Activated CD4-positive, alpha-beta memory T cell treated with anti-CD3 and anti-CD28 coated beads for 36 hours (primary cell): ENCODE measurements at places on chromosomes 11 and 22. TPM values are rescaled to one million over a fixed set of nuclear protein-coding genes. Genes with fewer than 3 reads are reported as not detected.
A peak's percentile ranks its signal among the peaks of the same experiment; 100 is the strongest.

Gene ANO1
- not detected for total RNA-seq

Gene ACRV1
- not detected for total RNA-seq

Gene OR52B2
- total RNA-seq = not detected

Gene POU2AF1
- 26.9 TPM for total RNA-seq

Gene TSSK2
- total RNA-seq = not detected

- H3K4me3 ChIP-seq = no peak overlapping the region
- H3K4me1 ChIP-seq = peaks cover 17% of the 10 kb centered on the region
- no peaks in the 10 kb centered on the region for H3K36me3 ChIP-seq
- no peak for DNase-seq
These were observed 105.0 kb downstream of the TSPAN18 start for GRCh38 chr11:44831605-44832394.

DNA sequence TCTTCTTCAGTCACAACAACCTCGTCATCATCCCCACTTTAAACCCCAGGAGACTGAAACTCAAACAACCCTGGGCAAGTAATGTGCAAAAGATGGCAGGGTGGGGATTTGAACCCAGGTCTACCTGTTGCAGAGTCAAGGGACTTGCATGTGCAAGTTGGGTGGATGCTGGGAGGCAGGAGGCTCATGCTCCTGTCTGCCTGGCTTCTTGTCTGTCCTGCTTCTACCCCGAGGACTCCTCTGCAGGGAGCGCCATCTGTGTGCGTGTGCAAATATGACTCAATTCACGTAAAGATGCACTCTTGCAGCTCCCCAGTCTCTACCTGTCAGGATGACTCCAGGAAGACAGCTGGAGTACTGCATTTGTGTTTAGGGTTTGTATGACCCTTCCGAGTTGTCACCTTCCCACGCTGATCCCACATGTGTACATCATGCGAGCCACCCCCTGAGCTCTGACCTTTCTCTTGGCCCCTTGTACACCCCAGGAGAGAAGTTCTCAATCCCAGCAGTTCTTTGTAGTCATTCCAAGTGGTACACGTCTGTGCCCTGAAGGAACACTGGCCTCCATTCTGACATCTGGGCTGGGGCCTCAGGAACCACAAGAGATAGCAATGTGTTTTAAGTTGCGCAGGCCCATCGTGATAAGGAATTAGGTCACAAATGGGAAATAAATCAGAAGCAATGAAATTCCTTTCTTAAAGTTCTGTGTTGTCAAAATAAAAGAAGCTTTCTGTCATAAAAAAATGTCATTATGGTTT, 95.7 kb downstream of the CWC15 start:
- no peak overlapping the region for H3K4me3 ChIP-seq
- H3K36me3 ChIP-seq = no peaks in the 10 kb centered on the region
- H3K4me1 ChIP-seq = peaks cover 17% of the 10 kb centered on the region
- no peak overlapping the region for H3K27ac ChIP-seq

DNA sequence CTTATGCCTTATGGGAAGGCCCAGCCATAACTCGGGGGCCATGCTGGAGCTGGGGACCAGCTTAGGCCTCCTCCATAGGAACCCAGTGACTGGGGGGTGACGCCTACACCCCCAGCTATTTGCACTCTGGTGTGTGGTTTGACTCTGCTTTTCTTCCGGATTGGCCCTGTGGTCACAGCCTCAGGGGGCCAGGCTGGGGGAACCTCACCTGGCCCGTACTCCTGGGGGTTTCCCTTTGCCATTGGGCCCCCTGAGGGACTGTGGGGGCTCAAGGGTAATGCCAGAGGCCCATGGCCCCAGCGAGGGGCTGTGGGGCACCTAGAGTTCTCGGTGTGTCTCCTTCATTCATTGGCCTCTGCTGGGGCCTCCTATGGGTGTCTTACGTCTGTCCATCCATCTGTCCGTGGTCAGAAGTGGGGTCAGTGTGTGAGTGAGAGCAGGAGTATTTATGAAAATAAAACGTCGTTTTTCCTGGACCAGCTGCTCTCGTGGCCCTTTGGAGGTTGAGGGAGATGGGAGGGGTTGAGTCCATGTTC, 6.3 kb upstream of the SH3BP1 start:
- peaks cover 65% of the 10 kb centered on the region for H3K4me1 ChIP-seq
- peak; percentile 75 for DNase-seq
- peak overlapping the region; percentile 95 for H3K27ac ChIP-seq
- H3K4me3 ChIP-seq = peak overlapping the region; percentile 50
- H3K36me3 ChIP-seq = peaks cover 2% of the 10 kb centered on the region

- no peaks in the 10 kb centered on the region for H3K27me3 ChIP-seq
- H3K4me3 ChIP-seq = peak overlapping the region; percentile 87
- H3K36me3 ChIP-seq = peaks cover 11% of the 10 kb centered on the region
- H3K27ac ChIP-seq = peak overlapping the region; percentile 89
- DNase-seq = peak; percentile 25
These were observed 701 bp downstream of the TMEM216 start for GRCh38 chr11:61392981-61393595.

GRCh38 chr22:22888571-22889353, 1.1 kb downstream of the IGLL5 start:
- H3K36me3 ChIP-seq = no peaks in the 10 kb centered on the region
- H3K27me3 ChIP-seq = peaks cover 23% of the 10 kb centered on the region
- H3K4me1 ChIP-seq = peaks cover 2% of the 10 kb centered on the region
- DNase-seq = no peak

DNA sequence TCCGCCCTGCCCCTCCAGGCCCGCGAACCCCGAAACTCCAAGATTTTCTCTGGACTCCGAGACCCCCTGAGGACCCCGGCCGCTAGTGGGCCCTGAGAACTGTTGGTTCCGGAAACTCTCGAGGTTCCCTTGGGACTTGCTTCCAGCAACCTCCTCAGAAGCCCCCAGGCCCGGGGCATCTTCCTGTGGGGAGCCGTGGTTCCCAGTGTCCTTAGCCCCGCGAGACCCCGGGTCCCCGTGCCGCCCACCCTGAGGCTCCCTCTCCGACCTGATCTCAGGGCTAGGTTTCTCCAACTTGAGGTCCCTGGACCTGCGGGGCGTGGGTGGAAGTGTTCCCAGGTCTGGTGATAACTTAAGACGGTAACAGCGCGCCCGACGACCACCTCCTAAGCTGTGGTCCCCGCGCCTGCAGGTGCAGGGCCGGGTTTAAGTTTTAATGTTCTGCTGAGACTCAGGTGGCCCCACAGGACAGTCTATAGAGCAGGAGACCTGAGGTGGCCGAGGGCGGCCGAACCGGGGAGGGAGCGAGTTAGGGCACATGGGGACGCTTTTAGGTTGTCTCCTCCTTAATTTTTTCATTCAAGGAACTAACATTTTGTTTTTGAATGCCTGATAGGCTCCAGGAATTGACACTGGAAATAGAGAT, 720 bp downstream of the FAM118A start:
- no peaks in the 10 kb centered on the region for H3K27me3 ChIP-seq
- no peaks in the 10 kb centered on the region for H3K36me3 ChIP-seq
- H3K4me3 ChIP-seq = peak overlapping the region; percentile 80
- H3K27ac ChIP-seq = peak overlapping the region; percentile 71
- DNase-seq = peak; percentile 31

DNA sequence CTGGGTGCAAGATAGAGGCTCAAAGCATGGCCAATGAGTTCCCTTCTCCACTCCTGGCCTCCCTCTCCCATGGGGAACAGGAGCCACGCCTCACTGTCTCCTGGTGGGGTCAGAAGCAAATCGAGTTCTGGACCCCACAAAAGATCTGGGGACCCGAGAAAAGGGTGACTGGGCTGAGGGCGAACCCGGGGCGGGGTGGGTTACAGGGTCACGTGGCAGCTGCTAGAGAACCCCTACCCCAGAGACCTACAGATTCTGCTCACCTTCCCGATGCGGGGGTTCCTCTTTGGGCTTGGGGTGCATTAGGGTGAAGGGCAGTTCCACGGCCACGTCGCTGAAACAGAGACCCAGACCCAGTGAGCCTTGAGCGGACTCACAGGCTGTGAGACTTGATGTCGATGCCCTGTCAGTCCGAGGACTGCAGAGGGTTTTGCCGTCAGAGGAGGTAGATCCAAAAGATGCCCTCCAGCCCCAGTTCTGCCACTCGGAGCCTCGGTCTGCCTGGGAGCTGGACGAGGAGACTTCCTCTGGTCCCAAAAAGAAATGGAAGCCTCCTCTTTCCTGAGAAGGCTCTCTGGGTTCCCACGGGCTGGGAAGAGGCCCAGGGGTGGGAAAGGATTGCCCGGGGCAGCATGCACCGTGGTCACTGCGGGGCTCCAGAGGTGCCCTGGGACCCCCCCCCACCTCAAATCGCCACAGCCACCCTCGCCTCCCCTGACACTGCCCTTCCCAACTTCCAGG, 28.2 kb downstream of the TPBGL start:
- no peaks in the 10 kb centered on the region for H3K27me3 ChIP-seq
- H3K36me3 ChIP-seq = peaks cover 2% of the 10 kb centered on the region
- H3K4me1 ChIP-seq = peaks cover 30% of the 10 kb centered on the region

DNA sequence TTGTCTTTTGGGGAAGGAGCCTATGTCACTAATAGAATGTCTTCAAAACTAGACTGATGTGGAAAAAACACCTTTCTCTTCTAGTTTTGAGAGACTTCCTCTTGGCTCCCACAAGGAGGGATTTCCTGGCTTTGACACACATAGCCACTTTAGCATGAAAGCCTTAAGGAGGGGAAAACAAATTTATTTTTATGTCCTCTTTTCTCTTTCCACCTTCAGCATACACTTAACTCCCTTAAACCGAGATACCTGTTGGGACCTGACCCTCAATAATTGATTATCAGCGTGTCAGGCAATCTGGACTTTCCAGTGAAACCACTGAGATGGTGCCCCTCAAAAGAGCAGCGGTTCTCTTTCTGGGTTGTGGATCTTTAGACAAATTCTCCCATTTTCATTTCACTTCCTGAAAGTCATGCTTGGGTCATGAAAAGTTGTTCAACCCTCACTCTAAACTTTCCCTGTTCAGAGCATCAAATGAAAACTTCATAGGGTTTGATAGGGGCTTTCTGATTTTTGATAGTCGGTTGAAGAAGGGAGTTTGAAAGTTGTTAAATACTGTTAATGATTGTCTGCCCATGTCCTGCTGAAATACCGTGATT, 9.1 kb downstream of the EFCAB6 start:
- H3K4me1 ChIP-seq = no peaks in the 10 kb centered on the region
- no peak overlapping the region for H3K27ac ChIP-seq
- peaks cover 23% of the 10 kb centered on the region for H3K27me3 ChIP-seq

GRCh38 chr22:48693377-48694135, 1134.1 kb downstream of the BRD1 start:
- no peaks in the 10 kb centered on the region for H3K27me3 ChIP-seq
- H3K27ac ChIP-seq = no peak overlapping the region
- no peaks in the 10 kb centered on the region for H3K36me3 ChIP-seq
- H3K4me3 ChIP-seq = no peak overlapping the region

- no peak for DNase-seq
- peaks cover 15% of the 10 kb centered on the region for H3K36me3 ChIP-seq
- H3K4me3 ChIP-seq = no peak overlapping the region
- peaks cover 54% of the 10 kb centered on the region for H3K4me1 ChIP-seq
- H3K27ac ChIP-seq = no peak overlapping the region
These were observed 3.7 kb downstream of the MIAT start for GRCh38 chr22:26660961-26661578.

GRCh38 chr11:61069427-61069826, 32.9 kb upstream of the CD5 start:
- peaks cover 91% of the 10 kb centered on the region for H3K4me1 ChIP-seq
- peak; percentile 11 for DNase-seq
- no peaks in the 10 kb centered on the region for H3K27me3 ChIP-seq
- no peak overlapping the region for H3K4me3 ChIP-seq
- peaks cover 77% of the 10 kb centered on the region for H3K36me3 ChIP-seq

DNA sequence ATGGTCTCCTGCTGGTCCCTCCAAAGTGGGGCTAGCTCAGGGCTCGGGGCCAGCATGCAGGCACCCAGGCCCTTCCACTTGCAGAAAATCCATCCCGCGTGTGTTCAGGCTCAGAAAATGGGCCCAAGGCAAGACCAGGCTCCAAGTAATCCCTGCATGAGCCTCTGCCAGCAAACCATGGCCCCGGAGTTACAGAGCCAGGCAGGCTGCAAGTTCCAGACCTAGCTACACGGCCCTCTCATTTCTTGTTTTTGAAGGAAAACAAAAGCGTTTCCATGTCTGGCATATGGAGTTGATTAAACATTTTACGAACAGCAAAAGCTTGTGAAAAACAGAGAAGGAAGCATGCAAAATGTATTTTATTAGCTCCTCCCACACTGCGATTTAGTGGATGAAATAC, 29.7 kb downstream of the KIAA0930 start:
- peaks cover 4% of the 10 kb centered on the region for H3K36me3 ChIP-seq
- H3K27ac ChIP-seq = no peak overlapping the region
- no peak overlapping the region for H3K4me3 ChIP-seq

- no peak overlapping the region for H3K27ac ChIP-seq
- no peak overlapping the region for H3K4me3 ChIP-seq
- no peaks in the 10 kb centered on the region for H3K4me1 ChIP-seq
- no peaks in the 10 kb centered on the region for H3K27me3 ChIP-seq
- H3K36me3 ChIP-seq = peaks cover 4% of the 10 kb centered on the region
These were observed 124.8 kb downstream of the ATG16L2 start for GRCh38 chr11:72939031-72939430.

GRCh38 chr11:18408558-18409291, 3.4 kb upstream of the LDHC start:
- H3K36me3 ChIP-seq = peaks cover 26% of the 10 kb centered on the region
- no peaks in the 10 kb centered on the region for H3K27me3 ChIP-seq
- peaks cover 9% of the 10 kb centered on the region for H3K4me1 ChIP-seq
- no peak for DNase-seq

DNA sequence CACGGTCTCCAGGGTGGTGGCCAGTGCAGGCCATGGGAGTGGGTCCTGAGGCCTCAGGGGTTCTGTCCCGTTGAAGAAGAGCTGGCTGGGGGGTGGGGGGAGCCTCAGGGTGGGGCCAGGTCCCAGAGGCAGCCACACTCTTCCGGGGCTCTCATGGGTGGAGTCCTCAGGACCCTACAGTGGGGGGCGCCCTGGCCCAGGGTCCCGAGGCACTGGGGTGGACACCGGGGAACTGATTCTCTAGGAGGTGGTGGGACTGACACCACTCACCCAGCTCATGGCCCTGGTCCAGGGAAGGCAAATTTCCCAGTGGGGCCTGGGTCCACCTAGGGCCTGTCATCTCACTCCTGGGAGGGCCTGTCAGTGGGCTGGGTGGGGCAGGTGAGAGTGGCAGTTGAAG, 12.8 kb downstream of the GGT5 start:
- no peak overlapping the region for H3K27ac ChIP-seq
- H3K36me3 ChIP-seq = no peaks in the 10 kb centered on the region
- H3K4me1 ChIP-seq = no peaks in the 10 kb centered on the region
